ENCODE measurements at places on chromosomes 12 and 14.

GRCh38 chr14:31449971-31450610 is 7.2 kb downstream of the DTD2 start:
- DNase-seq = no peak

GRCh38 chr14:39050389-39050788 is 52.6 kb downstream of the SEC23A start:
- no peak for DNase-seq

- no peak for DNase-seq
Observed at GRCh38 chr12:197347-197746, 16.6 kb downstream of the SLC6A12 start.

DNA sequence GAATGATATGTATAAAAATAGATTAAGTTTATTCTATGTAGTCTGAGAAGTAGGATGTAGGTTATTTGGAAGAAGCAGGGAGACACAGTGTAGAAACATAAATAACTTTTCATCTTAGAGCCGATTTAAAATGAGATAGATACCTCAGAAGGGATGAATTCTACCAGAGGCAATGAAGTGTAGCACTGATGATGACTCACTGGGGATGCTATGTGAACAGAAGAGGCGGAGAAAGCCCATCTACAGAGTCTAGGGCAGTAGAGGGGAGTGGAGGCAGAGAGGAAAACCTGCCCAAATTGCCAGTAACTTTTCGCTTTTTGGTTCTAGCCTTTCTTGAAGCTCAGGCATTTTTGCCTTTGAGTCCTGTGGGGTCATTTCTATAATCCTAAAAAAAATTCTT is 451.8 kb downstream of the ATP23 start:
- no peak for DNase-seq

- DNase-seq = no peak
Observed at GRCh38 chr14:23438101-23438971, 2.9 kb upstream of the MYH7 start.

GRCh38 chr12:88339254-88339949 is 197.3 kb downstream of the TMTC3 start:
- DNase-seq = no peak

- no peak for DNase-seq
Observed at GRCh38 chr12:105681341-105681740, 350.9 kb downstream of the C12orf75 start.

- no peak for DNase-seq
Observed at GRCh38 chr14:104323551-104324175, 185.3 kb downstream of the KIF26A start.
